Activated CD4-positive, alpha-beta T cell treated with anti-CD3 and anti-CD28 coated beads, Interleukin-2, amount 50 U/mL, for 24 hours (primary cell): ENCODE measurements at places on chromosomes 5 and 9.
A peak's percentile ranks its signal among the peaks of the same experiment; 100 is the strongest.

DNA sequence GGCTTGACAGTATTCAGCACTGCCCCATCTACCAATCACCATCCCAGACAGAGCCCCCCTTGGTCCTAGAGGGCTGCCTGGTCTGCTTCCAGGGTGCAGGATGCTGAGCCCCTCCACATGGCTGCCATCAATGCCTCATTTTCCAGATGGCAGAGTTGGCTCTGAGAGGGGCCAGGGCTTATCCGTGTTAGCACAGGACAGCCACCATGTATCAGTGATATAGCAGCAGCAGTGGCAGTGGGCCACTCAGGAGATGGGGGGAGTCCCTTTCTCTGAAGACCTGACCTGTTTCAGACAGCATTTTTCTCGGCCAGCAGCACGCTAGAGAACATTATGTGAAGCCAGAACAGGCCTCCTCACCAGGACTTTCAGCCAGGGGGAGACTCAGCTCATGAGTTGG is 1.6 kb upstream of the SMIM32 start:
- no peak for DNase-seq

GRCh38 chr5:133525126-133525525 is 87.2 kb downstream of the FSTL4 start:
- no peak for DNase-seq

- DNase-seq = no peak
These were observed 20.2 kb downstream of the ACTL7A start for GRCh38 chr9:108882052-108882888.

DNA sequence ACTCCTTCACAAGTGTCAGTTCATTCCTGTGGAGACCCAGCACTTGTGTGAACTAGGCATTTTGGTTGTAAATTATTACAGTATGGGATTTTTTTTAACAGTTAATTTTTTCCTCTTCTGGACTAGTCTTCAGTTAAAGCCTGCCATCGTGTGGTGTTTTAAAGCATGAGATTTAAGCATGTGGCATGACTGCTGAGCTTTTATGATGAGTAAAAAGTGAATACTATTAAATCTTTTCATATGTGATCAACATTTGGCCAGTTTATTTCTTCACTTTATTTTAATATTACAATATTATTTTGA is 25.0 kb downstream of the LMNB1 start:
- no peak for DNase-seq

DNA sequence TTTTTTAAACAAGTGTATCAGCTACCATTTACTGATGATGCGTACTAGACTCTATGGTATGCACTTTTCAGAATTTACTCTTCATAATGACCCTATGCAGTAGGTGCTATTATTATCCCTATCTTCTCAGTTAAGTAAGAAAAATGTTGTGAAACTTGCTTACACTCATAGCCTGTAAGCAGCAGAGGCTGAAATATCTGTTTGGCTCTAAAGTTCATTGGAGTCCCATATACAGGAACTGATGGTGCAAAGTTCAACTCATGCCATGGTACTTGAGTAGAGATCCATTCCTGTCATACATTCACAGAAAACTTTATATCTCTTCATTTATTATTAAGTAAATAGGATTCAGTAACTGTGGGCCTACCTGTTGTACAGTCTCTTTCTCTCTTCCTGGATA is 41.4 kb upstream of the CCDC112 start:
- no peak for DNase-seq

GRCh38 chr9:106634183-106634582 is 228.8 kb upstream of the ZNF462 start:
- no peak for DNase-seq

DNA sequence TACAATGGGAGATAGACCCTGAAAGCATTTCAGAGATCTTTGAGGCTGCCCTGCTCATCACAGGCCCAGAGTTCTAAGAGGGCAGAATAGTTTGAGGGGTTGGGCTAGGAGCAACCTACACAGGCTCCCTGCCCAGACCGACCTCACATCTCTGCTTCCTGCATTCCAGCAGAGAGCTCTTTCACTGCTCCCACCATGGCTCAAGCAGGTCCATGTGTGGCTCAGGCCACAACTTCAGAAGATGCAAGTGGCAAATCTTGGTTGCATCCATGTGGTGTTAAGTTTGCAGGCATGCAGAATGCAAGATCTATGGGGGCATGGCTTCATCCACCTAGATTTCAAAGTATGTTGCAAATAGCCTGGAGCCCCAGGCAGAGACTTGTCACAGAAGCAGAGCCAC is 39.0 kb downstream of the GDA start:
- DNase-seq = no peak

- DNase-seq = no peak
These were observed 34.1 kb downstream of the ATOX1 start for GRCh38 chr5:151724360-151724759.

GRCh38 chr5:108437425-108437824 is 55.5 kb upstream of the FBXL17 start:
- DNase-seq = no peak

- DNase-seq = peak; percentile 67
These were observed 2.3 kb upstream of the TNIP1 start for GRCh38 chr5:151083081-151083676.

GRCh38 chr9:38088006-38088925 is 19.2 kb upstream of the SHB start:
- DNase-seq = peak; percentile 58

DNA sequence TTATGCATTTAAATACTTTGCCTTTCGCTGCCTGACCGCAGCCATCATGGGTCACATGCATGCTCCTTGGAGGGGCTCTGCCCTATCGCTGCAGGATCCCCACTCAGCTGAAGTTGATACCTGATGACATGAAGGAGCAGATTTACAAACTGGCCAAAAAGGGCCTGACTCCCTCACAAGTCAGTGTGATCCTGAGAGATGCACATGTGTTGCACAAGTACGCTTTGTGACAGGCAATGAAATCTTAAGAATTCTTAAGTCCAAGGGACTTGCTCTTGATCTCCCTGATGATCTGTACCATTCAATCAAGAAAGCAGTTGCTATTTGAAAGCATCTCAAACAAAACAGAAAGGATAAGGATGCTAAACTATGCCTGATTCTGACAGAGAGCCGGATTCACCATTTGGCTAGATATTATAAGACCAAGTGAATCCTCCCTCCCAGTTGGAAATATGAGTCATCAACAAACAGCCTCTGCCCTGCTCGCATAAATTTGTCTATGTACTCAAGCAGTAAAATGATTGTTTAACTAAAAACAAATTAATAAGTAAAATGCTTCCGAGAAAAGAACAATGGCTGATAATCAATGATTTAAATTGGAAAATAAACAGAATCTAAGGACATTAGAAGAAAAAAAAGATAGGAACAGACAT is 41.6 kb upstream of the PPP2CA start:
- no peak for DNase-seq

GRCh38 chr9:83570359-83570758 is 32.2 kb upstream of the FRMD3 start:
- no peak for DNase-seq

GRCh38 chr5:15852217-15852616 is 327.4 kb downstream of the MARCHF11 start:
- no peak for DNase-seq

DNA sequence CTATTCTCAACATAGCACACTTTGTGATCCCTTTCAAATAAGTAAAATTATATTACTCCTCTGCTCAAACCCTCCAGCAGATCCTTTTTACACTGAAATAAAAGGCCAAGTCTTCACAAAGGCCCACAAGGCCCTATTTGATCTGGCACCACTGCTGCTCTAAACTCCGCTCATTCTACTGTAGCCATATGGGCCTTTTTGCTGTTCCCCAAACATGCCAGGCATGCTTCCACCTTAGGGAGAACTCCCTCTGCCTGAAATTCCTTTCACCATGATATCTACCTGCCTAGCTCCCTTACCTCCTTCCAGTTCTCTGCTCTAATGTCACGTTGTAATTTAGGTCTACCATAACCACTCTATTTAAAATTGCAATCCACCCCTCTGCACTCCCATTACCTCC is 28.3 kb downstream of the NRG2 start:
- no peak for DNase-seq

GRCh38 chr5:66839636-66840185 is 243.5 kb downstream of the MAST4 start:
- DNase-seq = no peak

GRCh38 chr5:170303549-170303948 is 6.0 kb upstream of the LCP2 start:
- DNase-seq = no peak

GRCh38 chr9:87701931-87702421 is 23.9 kb upstream of the CTSL start:
- no peak for DNase-seq

DNA sequence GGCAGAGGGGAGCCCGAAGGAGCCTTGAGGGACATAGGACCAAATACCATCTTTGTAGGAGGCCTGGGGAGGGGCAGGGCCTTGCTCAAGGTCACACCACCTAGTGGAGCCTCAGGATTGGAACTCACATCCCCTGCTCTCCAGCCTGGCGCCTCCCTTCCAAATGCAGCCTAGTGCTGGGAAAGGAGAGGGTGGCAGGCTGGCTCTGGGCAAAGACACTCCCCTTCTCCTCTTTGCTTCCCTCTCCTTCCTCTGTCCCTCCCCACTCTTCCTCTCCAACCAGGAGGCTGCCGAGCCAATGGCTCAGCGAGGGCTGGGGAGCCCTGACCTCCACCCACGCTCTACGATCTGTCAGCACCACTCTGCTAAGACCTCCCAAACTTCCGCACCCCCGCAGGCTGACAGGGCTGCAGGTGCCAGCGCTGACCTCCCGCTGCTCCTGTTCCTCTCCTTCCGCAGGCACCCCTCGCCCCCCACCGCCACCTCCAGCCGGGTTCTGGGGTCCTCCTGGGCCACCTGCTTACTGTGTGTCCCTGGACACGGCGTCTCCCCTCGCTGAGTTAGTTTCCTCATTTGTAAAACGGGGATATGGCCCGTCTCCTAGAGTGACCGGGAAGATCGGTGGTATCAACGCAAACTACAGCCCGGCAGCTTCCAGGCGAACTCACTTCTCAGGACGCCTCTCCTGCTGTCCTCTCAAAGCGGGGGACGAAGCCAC is 52.9 kb downstream of the C9orf50 start:
- no peak for DNase-seq

DNA sequence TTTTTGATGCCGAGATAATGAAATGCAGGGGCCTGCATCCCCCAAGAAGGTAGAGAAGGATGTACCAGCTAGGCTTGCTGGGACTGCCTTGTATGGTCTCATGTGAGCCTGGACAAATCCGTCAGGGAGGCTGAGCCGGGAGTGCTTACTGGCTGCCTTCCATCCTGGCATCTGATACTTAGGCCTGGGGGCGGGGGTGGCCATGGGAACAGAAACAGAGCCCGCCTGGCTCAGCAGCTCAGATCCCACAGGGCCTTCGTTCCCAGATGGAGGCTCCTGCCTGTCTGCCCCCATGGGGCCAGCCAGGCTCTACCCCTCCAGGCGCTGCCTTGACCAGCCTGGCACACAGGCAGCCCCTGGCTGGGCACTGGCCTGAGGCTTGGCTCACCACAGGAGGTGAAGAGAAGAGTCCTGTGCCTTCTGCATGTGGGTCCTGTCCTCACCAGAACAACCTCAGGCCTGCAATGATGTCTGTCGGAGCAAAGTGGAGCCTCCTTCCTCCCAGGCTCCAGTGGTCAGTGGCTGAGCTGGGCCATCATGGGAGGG is 10.5 kb upstream of the SPATA31E1 start:
- no peak for DNase-seq

DNA sequence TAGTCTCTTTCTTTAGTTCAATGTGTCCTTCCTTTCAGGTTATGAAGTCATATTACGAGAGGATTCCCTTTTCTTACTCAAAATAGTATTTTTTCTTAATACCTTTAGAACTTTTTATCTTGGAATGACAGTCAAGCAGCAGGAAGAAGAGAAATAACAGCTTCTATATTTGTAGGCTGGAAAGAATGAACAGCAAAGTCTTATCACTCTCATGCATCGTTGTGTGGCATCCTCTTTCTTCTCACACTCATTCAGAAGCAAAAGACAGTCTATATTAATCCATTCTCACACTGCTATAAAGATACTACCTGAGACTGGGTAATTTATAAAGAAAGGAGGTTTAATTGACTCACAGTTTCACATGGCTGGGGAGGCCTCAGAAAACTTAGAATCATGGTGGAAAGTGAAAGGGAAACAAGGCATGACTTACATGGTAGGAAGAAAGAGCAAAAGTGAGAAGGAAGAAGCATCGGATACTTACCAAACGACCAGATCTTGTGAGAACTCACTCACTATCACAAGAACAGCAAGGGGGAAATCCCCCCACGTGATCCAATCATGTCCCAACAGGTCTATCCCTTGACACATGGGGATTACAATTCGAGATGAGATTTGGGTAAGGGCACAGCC is 1646.1 kb upstream of the CDH6 start:
- DNase-seq = no peak

DNA sequence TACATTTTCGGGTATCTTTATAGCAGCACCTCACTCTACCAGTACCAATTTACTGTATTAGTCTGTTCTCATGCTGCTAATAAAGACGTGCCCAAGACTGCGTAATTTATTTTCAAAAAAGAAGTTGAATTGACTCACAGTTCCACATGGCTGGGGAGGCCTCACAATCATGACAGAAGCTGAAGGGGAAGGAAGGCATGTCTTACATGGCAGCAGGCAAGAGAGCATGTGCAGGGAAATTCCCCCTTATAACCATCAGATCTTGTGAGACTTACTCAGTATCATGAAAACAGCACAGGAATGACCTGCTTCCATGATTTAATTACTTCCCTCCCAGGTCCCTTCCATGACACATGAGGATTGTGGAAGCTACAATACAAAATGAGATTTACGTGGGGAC is 602.6 kb upstream of the DAB2 start:
- no peak for DNase-seq

DNA sequence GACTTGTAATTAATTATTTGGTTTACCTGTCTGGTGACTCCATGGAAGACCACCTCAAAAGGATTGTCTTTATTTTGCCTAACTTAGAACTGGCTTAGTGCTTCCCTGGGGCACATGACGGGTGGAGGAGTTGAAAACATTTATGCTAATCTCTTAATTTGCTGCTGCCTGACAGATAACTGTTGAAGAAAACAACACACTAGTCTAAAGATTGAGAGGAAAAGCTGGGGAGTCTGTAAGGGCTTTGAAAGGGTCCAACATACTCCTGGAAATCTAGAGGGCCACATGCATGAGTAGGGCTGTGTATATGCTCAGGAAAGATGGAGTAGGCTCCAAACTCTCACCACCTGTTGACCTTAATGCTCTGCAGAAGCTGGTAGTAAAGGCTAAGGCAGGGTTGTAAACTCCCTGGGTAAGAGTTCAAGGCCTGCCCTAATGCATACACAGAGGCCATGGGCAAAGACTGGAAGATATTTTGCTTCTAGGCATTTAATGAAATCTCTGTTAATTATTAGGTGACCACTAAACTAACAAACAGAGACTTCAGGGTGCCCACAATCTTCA is 40.7 kb downstream of the NR3C1 start:
- DNase-seq = no peak

DNA sequence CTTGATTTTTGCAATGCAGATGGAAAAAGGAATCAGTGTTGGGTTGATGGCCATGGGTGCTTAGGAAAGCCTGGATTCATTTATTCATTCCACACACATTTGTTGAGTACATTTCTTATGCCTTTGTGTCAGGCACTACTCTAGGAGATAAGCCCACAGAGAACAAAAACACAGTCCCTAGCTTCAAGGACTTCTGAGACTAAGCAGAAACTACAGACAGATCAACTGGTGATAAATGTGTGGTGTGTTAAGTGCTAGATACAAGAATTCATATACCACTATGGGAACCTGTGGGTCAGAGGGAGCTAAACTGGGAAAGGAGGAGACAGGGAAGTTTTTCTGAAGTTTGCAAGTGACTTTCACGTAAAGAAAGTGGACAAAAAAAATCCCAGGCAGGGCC is 119.9 kb downstream of the CEMIP2 start:
- DNase-seq = no peak

GRCh38 chr5:95919658-95920057 is 42.0 kb downstream of the ELL2 start:
- no peak for DNase-seq

GRCh38 chr9:2655411-2655901 is 33.9 kb downstream of the VLDLR start:
- no peak for DNase-seq
